ENCODE measurements at places on chromosomes 7 and 10. TPM values are rescaled to one million over a fixed set of nuclear protein-coding genes. Genes with fewer than 3 reads are reported as not detected.

DNA sequence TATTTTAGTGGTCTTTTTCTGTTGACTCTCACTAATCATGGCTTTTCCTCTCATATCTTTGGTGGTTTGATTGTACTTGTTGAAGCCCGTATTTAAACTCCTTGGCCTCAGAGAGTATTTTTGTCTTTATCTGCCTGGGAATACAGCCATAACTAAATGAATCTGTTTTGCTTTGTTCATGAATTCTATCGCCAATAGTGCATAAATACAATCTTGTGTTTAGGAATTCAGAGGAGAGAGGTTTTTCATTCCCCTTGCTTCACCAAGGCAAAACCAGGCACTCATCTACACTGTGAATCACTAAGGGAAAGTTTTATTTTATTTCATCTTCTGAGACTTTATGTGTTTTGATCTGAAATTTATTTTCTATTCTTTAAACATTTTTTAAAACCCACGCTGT lies 152.7 kb downstream of the BICC1 start:
- no peak for DNase-seq

Gene SPAM1
- polyA plus RNA-seq, result not detected

- DNase-seq, result peak; percentile 60
These were observed at the start of gene RP9 for GRCh38 chr7:33109005-33109757. Gene RP9 (minus strand): TSS chr7:33109404. CDS start chr7:33109372, 32 bp downstream.

DNA sequence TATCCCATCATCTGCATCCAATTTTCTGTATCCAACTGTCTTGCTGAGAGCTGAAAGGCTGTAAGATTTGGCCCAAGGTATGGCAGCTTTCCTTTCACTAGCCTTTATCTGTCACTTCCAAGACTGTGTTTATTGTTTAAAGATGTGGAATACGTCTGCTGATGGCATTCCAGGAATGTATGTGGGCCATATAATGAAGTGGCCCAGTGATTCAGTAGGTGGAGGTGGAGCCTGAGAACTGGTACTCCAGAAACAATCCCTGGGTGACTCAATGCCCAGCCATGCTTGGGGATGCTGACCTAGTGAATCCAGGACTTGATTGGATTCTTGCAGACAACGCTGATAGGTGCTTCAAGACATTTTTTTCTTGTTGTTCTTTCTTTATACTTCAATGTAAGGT lies 13.5 kb downstream of the NEUROD6 start:
- DNase-seq, result peak; percentile 75

DNA sequence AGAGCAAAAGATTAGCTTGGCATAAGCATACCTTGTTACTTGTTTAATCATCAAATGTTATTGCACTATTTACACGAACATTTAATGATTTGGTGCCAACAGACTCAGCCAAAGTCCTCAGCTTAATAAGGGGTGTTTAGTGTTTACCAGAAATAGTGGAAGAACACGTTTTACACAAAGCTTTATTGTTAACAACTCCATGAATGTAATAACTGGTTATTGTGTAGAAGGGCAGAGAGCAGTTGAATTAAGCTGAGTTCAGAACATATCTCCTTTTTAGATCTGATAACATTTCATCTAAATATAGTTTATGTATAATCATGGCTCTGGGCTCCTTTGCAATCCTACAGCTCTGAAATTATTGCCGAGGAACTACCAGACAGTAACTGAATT lies 99.1 kb downstream of the CABCOCO1 start:
- DNase-seq, result peak; percentile 52

All from mammary epithelial cell (primary cell).